HTR-8/SVneo (cell line): ENCODE measurements at places on chromosomes 11 and 22.

DNA sequence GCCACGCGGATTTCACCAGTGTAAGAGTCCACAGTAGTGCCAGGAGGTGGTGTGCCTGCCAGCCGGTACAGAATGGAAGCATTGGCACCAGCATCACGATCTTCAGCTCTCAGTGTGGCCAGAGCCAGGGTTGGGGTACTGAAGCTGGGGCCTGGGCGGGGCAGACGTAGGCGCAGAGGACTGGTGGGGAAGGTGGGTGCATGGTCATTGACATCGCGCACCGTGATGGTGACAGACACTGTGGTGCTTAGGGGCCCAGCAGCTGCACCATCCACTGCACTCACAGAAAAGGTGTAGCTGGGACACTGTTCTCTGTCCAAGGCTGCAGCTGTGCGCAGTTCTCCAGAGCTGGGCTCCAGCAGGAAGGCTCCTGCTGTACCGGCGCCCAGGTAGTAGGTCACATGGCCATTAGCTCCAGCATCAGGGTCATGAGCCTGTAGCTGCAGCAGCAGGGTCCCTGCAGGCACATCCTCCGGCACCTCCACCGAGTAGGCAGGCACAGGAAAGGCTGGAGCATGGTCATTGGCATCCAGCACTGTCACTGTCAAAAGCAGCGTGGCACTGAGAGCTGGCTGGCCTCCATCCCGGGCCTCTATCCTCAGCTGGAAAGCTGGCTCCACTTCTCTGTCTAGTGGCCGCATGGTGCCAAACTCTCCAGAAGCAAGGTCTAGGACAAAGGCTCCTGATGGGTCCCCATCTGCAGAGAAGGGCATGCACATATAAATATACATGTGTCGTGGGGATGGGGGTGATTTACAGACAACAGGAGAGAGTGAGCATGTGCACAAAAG lies 7.9 kb upstream of the TPP1 start:
- no peak for DNase-seq

- DNase-seq: no peak
These were observed 1.9 kb upstream of the SSTR3 start for GRCh38 chr22:37213941-37214730.

DNA sequence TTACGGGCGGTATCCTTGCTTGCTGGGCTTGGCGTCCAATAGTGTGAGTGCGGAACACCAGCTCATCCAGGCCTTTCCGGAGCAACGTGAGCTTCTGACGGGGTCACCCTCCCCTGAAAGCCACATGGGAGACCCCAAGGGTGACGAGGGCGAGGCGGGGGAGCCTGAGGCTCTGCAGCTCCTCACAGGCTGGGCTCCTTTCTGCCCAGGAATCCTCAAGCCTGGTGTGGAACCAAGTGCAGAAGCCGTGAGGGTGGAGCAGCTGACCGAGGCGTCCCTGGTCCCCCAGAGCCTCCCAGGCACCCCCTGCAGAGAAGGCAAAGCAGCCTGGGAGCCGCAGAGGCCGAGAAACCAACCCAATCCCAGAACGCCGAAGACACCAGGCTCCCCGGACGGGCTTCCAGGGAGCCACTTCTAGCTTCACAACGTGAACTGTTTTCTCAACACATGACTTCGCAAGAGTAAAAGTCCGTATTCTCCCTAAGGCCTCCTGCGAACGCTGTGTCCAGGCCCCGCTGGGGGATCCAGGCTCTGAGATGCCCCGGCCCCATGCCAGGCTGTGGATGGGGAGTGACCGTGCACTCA lies 530.3 kb downstream of the BRD1 start:
- DNase-seq: no peak

DNA sequence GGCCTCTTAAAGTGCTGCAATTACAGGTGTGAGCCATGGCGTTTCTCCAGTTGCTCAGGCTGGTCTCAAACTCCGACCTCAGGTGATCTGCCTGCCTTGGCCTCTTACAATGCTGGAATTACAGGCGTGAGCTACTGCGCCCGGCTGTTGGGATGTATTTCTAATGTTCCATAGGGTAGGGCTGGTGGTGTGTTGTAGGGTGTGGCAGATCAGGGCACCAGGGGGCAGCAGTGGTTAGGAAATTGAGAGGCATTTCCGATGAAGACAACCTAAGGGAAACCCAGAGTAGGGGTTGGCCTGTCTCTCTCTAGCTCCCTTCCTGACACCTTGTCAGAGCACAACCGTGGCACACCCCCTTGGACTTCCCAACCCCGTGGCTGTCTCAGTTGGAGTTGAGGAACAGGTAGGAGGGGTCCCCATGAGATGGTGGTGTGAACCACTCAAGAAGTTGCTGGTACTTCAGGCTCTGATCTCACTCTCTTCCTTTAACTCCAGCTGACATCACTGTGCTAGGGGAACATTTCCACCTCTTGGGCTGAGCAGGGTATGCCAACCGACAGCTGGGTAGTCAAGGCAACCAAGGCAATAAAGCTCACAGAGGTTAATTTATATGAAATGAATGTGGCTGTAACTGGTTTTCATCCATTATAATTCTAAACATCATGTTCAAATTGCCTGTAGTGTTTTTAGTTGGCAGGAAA lies 33.0 kb downstream of the YWHAH start:
- peak; percentile 74 for DNase-seq

DNA sequence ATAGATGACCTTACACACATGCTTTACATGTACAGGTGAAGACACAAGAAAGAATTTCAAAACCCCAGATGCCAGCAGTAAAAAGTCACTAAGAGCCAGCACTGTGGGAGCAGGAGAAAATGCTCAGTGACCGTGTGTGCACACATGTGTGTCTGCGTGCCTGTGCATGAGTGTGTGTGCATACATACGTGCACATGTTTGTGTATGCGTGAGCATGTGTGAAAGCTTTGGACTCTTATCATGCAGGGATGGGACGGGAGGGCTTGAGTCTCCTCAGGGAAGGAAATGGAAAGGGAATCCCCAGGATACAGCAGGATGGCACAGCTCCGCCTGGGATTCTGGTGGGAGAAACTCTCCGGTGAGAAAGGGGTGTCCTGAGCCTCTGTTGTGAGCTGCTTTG lies 121.5 kb upstream of the B3GAT1 start:
- no peak for DNase-seq

GRCh38 chr11:12604557-12605153 lies 69.6 kb upstream of the TEAD1 start:
- no peak for DNase-seq

DNA sequence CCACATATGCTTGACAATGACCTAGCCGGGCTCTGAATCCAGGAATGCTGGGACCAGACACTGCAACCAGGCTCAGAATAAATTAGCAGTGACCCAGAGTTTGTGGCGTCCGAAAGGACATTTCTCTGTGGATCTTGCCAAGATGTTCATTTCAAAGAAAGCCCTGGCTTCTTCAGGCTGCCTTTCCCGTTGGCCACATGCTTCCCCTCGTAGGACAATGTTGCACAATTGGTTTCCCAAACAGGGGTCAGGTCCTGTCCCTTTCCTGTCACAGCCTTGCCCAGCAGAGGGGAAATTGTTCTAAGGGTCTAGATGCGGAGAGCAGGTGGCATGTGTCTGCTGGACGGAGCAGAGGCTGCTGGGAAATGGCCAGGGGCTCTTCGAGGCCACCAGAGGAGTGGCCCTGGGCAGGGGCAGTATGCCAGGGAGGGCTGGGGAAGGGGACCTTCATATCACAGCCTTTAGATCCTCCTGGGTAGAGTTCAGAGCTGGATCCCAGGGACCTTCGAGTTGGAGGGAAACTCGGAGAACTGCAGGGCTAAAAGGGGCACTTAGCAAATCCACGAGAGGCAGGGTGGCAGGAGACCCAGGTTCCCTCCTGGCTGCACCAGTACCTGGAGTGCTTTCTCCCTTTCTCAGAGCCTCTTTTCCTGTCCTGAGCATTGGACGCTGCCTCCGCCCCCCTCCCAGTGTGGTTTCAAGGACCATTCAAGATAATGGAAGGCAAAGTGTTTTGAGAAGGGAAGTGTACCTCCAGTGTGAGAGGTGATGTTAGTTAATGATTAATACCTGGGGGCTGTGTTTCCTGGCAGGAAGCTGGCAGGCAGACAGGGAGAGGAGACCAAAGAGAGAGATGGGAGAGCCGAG lies 42.3 kb downstream of the C11orf96 start:
- DNase-seq: no peak

DNA sequence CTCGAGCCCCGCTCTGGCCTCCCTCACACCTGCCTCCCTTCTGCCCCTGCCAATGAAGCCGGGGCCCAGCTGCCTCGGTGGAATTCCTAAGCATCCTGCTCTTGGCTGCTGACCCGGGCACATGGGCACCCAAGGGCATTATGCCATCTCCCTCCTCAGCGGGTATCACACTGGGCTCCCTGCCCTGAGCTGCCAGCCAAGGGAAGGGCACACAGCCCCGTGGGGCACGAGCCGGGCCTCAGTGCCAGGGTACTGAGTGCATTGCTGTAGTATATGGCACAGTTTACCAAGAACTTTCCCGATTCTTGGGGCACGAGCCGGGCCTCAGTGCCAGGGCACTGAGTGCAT lies 43.8 kb upstream of the JAM3 start:
- no peak for DNase-seq

DNA sequence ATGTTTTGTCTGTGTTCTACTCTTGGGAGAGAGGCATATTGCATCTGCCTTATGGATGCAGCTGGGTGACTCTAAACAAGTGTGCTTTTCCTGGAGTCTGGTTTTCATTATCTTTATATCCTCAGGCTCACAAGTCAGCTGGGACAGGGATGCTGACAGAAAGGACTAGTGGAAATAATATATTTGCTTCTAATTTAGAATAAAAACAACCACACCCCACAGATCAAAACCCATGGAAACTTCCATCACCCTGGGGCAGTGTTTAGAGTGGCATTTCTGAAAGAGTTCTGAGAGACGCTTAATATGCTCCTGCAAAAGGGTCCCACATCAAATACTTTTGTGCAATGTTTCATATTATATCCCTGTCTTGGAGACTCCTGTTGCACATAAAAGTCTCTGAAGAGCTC lies 20.8 kb downstream of the KCNE3 start:
- no peak for DNase-seq

GRCh38 chr11:128796270-128796669 lies 70.8 kb downstream of the KCNJ1 start:
- DNase-seq: no peak

GRCh38 chr22:46754110-46754799 lies 8.2 kb upstream of the TBC1D22A start:
- DNase-seq: peak; percentile 96

- no peak for DNase-seq
These were observed 8.0 kb downstream of the POLD4 start for GRCh38 chr11:67345247-67345919.

GRCh38 chr11:35389112-35389511 lies 30.2 kb downstream of the SLC1A2 start:
- no peak for DNase-seq

DNA sequence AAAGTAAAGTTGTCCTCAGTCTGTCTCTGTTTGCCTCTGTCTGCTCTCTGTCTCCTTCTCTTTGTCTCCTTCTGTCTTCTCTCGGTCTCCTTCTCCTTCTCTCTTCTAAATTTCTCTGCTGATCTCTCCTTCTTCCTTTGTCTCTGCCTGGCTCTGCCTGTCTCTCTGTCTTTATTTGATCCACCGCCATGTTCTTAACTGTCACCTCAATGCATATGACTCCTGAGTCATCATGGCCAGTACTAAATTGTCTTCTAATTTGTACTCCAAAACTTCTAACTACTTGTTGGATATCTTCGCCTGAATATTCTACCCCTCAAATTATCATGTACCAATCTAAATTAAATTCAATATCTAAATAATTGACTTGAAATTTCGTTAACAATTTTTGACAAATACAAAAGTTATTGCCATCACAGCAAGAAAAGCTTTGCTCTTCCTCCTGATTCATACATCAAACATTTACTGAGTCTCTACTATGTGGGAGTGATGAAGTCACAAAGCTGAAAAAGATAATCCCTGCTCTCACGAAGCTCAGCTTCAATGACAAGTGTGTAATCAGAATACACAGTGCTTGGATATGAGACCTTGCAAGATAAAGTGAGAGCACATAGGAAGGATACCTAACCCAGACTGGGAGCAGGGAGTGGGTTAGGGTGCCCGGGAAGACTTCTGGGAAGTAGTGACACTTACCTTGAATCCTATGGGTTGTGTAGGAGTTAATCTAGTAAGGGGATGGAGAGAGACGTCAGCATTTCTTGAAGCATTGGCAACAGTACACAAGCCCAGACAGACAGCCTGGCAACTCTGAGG lies 193.0 kb downstream of the MAML2 start:
- DNase-seq: peak; percentile 69

DNA sequence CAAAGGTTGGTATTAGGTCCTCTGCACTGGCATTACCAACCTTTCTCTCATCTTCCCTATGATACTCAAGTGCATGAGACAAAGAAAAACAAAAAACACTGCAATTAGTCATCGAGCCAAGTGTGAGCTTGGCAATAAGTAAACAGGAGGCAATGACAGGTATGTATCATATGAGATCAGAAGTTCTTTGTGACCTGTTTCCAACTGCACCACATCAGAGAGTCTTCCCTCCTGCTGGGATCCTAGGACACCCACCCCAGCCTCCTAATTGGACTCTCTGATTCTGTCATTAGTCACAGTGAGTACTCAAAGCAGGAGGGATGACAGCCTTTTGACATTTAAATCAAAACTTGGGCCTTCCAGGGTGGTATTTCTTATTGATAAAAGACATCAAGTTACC lies 7.8 kb upstream of the JAML start:
- no peak for DNase-seq

DNA sequence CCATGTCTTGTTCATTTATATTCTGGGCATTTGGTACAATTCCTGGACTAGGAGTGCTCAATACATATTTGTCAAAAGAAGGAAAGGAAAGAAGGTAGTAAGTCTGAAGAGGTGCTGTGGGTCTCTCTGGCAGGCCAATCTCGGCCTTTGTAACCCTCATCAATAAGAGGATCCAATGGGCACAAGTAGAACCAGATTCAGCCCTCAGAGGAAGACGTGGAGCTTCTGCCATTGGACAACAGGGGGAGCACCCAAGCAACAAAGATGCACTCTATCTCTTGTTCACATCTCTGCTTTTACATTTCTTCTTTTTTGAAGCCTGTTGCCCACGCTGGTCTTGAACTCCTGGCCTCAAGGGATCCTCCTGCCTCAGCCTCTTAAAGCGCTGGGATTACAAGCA lies 2.2 kb upstream of the VPS11 start:
- DNase-seq: no peak

DNA sequence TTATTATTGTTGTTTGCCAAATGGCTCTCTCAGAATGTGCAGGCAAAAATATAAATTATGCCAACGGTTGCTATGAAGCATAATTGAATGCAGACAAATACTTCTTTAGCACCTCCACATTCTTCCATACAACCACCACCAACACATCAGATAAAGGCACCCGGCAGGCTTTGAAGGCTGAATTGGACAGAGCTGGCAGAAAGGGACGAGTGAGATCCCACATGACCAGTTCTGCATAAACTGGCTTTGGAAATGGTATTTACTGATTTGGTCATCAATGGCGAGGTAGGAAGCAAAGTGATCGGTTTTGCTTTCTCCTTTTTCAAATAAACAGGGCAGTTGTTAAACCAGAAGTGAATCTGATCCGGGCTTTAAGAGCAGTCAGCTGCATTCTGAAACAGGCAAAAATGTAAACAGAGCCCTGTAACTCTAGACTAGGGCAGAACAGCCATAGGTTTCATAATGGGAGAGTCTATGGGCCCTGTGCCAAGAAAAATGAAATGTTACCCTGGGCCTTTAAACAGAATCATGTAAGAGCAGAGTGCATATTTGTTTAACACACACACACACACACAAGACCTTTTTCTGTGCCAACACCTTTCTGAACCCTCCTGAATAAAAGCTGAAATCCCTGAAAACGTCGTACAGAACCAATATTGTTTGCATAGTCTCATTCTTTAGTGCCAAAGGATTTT lies 97.7 kb downstream of the MPPED2 start:
- DNase-seq: no peak

- DNase-seq: no peak
These were observed 38.7 kb upstream of the SWAP70 start for GRCh38 chr11:9625162-9625561.

GRCh38 chr22:23180893-23181720 lies 798 bp downstream of the BCR start:
- no peak for DNase-seq
